ENCODE measurements at places on chromosomes 13 and 19.

GRCh38 chr13:24541127-24541475 lies 28.5 kb upstream of the PARP4 start:
- DNase-seq = no peak

DNA sequence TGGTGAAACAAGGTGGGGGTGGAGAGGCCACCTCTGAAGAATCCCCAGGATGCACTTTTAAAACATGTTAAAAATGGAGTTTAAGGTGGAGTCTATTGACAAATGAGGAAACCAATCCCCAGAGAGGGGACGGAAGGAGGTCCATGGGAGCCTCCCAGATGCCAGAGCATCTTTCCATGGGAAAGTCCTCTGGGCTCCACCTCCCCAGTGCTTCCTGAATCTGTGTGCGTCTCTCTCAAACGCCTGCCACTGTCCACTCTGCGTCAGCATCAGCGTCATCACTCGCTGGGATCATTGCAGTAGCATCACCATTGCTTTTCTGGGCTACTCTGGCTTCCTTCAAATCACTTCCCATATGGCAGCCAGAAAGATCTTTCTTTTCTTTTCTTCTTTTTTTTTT lies 6.2 kb downstream of the GPR4 start:
- DNase-seq = no peak

DNA sequence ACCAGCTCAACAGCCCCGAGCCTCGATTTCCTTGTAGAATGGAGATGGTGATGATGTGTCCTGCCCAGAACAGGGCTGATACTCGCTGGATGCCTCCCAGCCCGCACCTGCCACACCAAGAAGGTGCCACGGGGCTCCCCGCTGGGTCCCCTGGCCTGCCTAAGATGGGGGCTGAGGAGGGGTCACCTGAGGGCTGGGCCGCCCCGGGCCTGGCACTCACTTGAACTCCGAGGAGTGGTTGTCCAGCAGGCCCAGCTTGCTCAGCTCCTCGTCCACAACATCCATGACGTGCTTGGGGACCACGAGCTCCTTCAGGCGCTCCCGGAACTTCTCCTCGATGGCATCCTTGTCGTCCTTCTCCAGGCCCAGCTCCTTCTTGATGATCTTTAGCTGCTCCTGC lies 14.4 kb downstream of the LONP1 start:
- no peak for DNase-seq

- DNase-seq = no peak
These were observed 7.0 kb downstream of the RCN3 start for GRCh38 chr19:49534632-49535385.

- DNase-seq = no peak
These were observed 55.9 kb downstream of the ATP7B start for GRCh38 chr13:51955281-51955771.

- DNase-seq = no peak
These were observed 2.3 kb upstream of the U2AF2 start for GRCh38 chr19:55652311-55653128.

GRCh38 chr13:39144941-39145533 lies 106.8 kb downstream of the NHLRC3 start:
- DNase-seq = no peak

DNA sequence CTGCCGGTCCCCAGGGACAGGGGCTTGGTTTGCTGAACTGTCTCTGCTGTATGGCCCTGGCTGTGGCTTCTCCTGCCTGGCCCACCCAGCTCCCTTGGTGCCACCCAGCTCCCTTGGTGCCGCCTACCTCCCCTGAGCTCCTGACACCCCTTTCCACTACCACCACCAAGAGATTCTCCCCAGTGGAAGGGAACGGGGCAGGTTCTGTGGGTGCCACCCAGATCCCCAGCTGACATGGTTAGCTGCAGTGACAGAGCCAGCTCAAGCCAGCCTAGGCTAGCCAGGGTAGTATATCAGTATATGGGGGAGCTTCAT lies 28.5 kb upstream of the POP4 start:
- DNase-seq = no peak

- no peak for DNase-seq
These were observed 69.7 kb upstream of the GPR183 start for GRCh38 chr13:99376924-99377323.

DNA sequence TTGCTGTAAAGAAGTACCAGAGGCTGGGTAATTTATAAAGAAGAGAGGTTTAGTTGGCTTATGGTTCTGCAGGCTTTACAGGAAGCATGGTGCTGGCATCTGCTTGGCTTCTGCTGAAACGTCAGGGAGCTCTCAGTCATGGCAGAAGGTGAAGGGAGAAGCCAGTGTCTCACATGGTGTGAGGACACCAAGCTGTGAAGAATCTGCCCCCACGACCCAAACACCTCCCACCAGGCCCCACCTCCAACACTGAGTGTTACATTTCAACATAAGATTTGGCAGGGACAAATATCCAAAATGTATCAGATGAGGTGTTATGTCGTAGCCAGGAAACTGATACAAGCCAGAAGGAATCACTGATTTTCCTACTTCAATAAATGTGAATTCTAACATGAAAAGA lies 136.5 kb downstream of the CYSLTR2 start:
- DNase-seq = no peak

GRCh38 chr13:104015646-104016396 lies 949.6 kb upstream of the SLC10A2 start:
- no peak for DNase-seq

GRCh38 chr13:36536546-36536945 lies 104.3 kb downstream of the CCNA1 start:
- DNase-seq = no peak

DNA sequence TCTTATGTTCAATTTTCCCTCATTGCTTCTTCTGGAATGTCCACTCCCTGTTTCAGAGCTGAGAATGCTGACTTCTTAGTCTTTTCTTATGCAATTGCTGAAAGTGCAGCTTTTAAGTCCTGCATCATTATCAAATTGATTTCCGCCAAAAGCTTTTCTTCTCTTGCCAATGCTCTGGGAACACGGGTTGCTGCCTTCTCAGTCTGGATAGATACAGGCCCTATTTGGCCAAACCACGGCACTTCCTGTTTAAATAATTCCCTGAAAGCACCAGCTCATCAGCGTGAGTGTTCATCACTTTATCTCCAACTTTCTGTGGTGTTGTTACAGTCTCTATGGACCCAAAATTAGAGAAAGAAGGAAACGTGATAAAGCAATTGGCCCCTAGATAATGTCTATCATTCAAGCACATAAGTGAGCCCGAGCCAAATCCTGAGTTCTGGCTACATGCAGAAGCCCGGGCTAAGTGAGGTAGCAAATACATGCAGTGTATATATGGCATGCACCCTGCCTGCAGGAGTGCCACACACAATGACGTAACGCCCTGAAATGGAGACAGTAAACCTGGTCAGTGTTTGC lies 85.7 kb downstream of the CYSLTR2 start:
- DNase-seq = no peak

GRCh38 chr19:14763497-14764145 lies 14.7 kb downstream of the ADGRE2 start:
- no peak for DNase-seq

DNA sequence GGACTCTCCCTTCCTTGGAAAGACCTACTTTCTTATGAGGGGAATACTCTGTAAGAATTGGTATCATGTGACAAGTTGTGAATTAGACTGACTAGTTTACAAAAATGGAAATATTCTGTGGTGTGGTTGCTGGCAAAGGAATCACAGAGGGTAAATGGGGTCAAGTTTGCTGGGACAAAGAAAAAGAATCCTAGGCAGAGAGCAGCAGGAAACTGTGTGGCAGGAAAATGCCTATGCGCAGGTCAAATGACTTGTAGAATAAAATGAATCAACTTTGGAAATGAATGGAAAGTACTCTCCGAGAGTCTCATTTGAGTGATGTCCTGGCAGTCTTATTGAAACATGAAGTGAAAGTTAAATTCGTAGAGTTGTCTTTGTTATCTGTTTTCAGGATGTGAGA lies 1250.7 kb downstream of the UQCRFS1 start:
- no peak for DNase-seq

DNA sequence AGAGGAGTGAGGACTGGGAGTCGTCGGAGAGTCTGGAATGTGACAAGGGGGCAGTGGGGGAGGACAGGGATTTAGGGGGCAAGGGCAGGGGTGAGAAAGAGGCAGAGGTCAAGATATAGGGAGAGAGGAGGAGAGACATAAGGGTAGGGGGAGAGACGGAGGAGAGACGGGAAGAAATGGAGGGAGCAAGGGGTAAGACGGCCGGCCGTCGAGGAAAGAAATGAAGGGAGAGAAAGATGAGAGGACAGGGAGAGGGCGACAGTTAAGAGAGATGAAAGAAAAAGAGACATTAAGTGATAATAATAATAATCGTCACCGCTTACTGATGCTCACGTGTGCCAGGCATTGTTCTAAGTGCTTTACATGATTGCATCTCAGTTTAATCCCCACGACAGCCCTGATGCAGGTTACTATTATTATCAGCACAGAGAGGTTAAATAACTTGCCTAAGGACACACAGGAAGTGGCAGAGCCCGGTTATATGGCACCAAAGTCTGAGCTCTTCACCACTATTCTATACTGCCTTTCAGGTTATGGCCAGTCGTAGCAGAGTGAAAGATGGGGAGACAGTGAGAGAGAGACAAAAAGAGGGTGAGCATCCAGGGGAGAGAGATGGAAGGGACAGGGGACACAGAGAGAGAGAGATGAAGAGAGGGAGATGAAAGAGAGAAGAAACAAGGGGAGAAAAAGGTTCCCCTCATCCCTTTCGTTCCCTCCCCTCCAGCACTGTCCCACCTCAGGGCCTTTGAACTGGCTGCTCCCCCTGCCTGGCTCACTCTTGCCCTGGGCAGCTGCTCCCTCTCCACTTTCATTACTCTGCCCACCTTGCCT lies 13.6 kb downstream of the C19orf81 start:
- no peak for DNase-seq

- DNase-seq = no peak
These were observed 43.7 kb upstream of the F7 start for GRCh38 chr13:113061796-113062425.

DNA sequence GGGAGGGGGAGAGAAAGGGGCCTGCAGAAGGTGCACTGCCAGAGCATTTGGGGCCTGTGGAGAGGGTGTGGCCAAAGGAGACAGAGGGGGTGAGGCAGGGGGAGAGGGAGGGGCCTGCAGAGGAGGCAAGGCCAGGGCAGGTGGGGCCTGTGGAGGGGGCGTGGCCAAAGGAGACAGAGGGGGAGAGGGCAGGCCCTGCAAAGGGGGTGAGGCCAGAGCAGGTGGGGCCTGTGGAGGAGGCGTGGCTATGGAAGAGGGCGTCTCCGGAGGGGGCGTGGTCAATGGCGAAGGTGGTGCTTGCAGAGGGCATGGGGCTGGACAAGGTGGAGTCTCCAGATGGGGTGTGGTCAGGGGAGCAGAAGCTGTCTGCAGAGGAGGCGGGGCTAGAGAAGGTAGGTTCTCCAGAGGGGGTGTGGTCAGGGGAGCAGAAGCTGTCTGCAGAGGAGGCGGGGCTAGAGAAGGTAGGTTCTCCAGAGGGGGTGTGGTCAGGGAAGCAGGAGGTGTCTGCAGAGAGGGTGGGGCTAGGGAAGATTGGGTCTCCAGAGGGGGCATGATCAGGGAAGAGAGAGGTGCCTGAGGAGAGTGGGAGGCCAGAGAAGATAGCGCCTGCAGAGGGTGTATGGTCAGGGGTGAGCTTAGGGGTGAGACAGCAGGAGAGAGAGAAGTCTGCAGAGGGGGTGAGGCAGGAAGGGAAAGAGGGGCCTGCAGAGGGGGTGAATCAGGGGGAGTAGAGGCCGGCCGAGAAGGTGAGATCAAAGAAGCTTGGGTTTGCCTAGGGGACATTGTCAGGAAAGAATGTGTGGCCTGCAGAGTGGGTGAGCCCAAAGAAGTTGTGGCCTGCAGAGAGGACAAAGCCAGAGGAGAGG lies 3.4 kb downstream of the PRR36 start:
- no peak for DNase-seq

- DNase-seq = no peak
These were observed 34.0 kb upstream of the SPRY2 start for GRCh38 chr13:80374901-80375300.

Measured in activated CD8-positive, alpha-beta memory T cell treated with anti-CD3 and anti-CD28 coated beads for 4 hours (primary cell).